ENCODE measurements at places on chromosomes 5 and 9. TPM values are rescaled to one million over a fixed set of nuclear protein-coding genes. Genes with fewer than 3 reads are reported as not detected.

Gene PDE6A
- not detected for total RNA-seq

Gene TMEM232
- 4.6 TPM for total RNA-seq

Gene FGF18
- not detected for total RNA-seq

Gene KLF4
- 4.4 TPM for total RNA-seq

Gene IL3
- not detected for total RNA-seq

Gene GABRG2
- not detected for total RNA-seq

Gene FAM13B
- total RNA-seq, result 33.7 TPM

Gene PPIC
- total RNA-seq, result 131 TPM

Gene ACSL6
- total RNA-seq, result 0.12 TPM

Gene AIF1L
- 1.3 TPM for total RNA-seq

Gene NME5
- total RNA-seq, result 2.1 TPM

Gene PRRC1
- 55.3 TPM for total RNA-seq

Gene ANKRD18B
- not detected for total RNA-seq

Gene TOR4A
- 16.6 TPM for total RNA-seq

Gene KIF24
- total RNA-seq, result 0.68 TPM

Gene ROPN1L
- not detected for total RNA-seq

Gene SMIM32
- total RNA-seq, result not detected

Gene UGT3A1
- total RNA-seq, result not detected

Gene DAB2
- 39.8 TPM for total RNA-seq

Gene SLC35D2
- 8.1 TPM for total RNA-seq

Gene NRG2
- total RNA-seq, result 1.6 TPM

Gene CYSRT1
- total RNA-seq, result 0.12 TPM

Gene ADGRD2
- not detected for total RNA-seq

Gene CNTLN
- 5.3 TPM for total RNA-seq

Gene RPL7A
- 3,613 TPM for total RNA-seq

Gene ACTL7A
- total RNA-seq, result not detected

Gene LYRM7
- total RNA-seq, result 9.5 TPM

Gene TMC1
- 0.68 TPM for total RNA-seq

Gene TMEM171
- 5.1 TPM for total RNA-seq

Gene HACD4
- total RNA-seq, result 1.4 TPM

Gene TXNDC8
- not detected for total RNA-seq

Gene TAS2R1
- not detected for total RNA-seq

Gene PDE8B
- total RNA-seq, result not detected

Gene GNG10
- total RNA-seq, result 19.4 TPM

Gene NEUROG1
- total RNA-seq, result not detected

Gene TSSK1B
- 0.12 TPM for total RNA-seq

Gene PDLIM4
- total RNA-seq, result 17.3 TPM

Gene NPR3
- total RNA-seq, result 35.7 TPM

Gene FRRS1L
- under 0.01 TPM for total RNA-seq

Gene CARD6
- total RNA-seq, result 11.7 TPM

Gene ADAMTS2
- total RNA-seq, result 67.2 TPM

Gene HMCN2
- total RNA-seq, result under 0.01 TPM

Gene ASTN2
- total RNA-seq, result 7.1 TPM

Gene ZBED3
- under 0.01 TPM for total RNA-seq

Gene NRARP
- 0.30 TPM for total RNA-seq

Gene SLC46A2
- total RNA-seq, result not detected

Gene TPPP
- 0.38 TPM for total RNA-seq

Gene ZNF483
- total RNA-seq, result 0.60 TPM

Gene OLFML2A
- total RNA-seq, result 0.98 TPM

Gene N4BP3
- total RNA-seq, result 0.35 TPM

Gene CAPSL
- total RNA-seq, result not detected

Gene PCA3
- total RNA-seq, result not detected

Gene PCDHB10
- total RNA-seq, result 0.68 TPM

Gene TSLP
- 1.2 TPM for total RNA-seq
